ENCODE measurements at places on chromosomes 16 and 17.

DNA sequence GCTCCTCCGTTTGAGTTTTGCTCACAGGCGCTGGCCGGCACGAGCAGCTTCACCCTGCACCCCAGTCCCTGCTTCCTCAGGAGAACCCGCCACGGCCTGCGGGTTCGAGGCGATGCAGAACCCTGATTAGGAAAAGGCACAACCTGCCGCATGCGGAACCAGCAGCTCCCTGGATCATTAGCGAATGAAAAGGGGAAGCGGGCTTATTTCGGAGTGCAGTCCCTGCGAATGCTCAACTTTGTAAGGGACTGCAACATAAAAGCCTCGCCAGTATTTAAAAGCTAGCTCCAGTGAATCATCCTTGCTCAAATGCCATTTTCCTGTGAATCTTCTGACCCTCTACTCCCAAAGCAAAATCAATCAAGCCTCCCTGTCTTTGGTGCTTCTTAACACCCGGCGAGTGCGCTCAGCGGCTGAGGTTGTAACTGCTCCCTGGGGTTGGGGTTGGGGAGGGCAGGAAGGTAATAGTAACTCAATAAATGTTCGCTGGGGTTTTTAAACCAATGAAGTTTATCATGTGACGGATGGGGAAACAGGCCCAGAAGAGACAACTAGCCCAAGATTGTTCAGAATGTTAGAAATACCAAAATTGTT lies 678 bp upstream of the AKAP10 start:
- no peak for DNase-seq

GRCh38 chr16:1080801-1081733 lies 8.5 kb downstream of the SSTR5 start:
- DNase-seq: no peak

DNA sequence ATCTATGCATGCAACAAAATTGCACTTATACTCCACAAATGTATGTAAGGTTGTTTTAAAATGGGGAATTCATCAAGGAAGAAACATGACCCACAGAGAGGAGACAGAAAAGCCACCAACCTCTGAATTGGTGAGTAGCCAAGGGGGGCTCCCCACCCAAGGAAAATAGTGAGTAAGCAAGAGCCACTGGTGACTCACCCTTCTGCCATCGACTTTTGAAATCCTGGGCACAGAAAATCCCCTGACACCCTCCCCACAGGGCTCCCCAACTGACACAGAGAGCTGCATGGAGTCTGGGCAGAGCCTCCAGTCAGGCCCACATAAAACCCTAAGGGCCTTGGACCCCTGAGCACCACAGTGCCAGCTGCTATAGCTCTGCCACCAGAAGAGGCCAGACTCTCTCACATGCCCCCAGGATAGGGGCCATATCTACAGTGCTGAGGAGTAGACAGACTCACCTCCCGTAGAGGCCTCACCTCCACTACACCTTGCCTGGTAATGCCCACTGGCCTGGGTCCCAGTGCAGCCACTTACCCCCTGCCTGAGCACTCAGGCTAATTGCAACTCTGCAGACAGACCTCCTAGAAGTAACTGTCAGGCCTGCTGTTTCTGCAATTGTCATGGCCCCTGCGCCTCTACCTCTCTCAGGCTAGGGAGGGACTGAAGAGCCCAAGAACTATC lies 244.7 kb upstream of the WSB1 start:
- DNase-seq: no peak

DNA sequence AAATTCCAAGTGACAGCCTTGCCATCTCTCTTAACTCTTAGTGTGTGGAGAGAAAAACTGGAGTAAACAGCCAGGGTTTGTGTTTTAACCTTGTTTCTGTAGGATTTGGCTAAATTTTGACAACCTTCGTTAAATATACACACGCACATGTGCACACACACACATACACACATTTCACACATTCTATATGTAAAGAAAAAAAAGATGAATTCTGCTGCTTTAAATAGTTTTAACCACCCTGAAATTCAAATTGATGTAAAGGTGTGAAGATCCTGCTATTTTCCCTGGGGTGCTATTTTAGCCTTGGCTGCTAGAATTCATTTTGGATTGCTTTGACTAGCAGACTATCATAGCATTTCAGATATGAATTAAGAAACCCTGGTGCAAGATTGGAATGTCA lies 191.9 kb downstream of the FTO start:
- no peak for DNase-seq

DNA sequence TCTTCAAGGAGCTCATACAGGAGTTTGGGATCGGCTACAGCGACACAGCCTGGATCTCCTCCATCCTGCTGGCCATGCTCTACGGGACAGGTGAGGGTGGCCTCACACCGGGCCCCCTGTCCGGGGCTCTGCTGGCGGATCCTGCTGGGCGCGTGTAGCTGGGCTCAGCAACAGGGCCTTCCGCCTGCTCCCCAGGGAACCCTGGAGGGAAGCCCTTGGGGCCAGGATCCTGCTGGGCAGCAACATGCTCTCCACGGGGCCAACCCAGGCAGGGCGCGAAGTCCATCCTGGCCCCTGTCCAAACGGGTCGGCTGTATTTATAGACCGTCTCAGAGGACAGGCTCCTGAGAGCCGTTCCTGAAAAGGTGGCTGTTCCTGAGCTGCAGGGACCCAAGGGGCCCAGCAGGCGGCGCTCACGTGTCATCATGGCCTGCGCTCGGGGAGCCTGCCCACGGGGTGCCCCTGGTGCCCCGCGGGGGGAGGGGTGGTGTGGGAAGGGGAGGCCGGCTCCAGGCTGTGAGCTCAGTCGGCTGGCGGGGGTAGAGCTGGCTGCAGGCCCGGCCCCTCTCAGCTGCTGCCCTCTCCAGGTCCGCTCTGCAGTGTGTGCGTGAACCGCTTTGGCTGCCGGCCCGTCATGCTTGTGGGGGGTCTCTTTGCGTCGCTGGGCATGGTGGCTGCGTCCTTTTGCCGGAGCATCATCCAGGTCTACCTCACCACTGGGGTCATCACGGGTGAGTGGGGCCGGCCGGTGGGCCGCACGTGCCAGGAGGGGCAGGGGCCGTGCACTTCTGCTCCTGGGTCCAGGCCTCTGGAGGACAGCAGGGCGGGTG lies 7.5 kb downstream of the SLC16A3 start:
- peak; percentile 83 for DNase-seq

GRCh38 chr17:7611635-7612293 lies 2.9 kb downstream of the FXR2 start:
- DNase-seq: no peak

GRCh38 chr17:73474370-73474988 lies 162.7 kb upstream of the CDC42EP4 start:
- DNase-seq: peak; percentile 61

- DNase-seq: no peak
Measured at GRCh38 chr17:16470265-16470664, 21.7 kb downstream of the LRRC75A start.

DNA sequence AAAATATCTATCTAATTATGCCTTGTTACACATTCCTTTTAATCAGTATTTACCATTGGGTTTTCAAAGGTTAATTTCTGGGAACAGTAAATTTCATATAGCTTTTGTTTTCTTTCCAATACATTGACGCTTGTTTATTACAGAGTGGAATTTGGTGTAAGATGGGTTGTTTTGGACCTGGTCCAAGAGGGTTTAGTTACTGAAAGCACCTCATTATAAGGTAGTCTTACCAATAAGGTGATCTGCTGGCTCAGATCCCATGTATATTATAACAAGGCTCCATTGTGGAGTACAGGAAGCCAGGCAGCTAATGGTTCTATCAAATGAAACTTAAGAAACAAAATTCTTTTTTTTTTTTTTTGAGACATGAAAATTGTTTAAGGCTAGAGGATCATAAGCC lies 87.3 kb upstream of the NACA2 start:
- no peak for DNase-seq

GRCh38 chr16:10511829-10512228 lies 68.6 kb downstream of the EMP2 start:
- DNase-seq: no peak

- DNase-seq: no peak
Measured at GRCh38 chr16:28958216-28958615, 7.5 kb downstream of the NFATC2IP start.

DNA sequence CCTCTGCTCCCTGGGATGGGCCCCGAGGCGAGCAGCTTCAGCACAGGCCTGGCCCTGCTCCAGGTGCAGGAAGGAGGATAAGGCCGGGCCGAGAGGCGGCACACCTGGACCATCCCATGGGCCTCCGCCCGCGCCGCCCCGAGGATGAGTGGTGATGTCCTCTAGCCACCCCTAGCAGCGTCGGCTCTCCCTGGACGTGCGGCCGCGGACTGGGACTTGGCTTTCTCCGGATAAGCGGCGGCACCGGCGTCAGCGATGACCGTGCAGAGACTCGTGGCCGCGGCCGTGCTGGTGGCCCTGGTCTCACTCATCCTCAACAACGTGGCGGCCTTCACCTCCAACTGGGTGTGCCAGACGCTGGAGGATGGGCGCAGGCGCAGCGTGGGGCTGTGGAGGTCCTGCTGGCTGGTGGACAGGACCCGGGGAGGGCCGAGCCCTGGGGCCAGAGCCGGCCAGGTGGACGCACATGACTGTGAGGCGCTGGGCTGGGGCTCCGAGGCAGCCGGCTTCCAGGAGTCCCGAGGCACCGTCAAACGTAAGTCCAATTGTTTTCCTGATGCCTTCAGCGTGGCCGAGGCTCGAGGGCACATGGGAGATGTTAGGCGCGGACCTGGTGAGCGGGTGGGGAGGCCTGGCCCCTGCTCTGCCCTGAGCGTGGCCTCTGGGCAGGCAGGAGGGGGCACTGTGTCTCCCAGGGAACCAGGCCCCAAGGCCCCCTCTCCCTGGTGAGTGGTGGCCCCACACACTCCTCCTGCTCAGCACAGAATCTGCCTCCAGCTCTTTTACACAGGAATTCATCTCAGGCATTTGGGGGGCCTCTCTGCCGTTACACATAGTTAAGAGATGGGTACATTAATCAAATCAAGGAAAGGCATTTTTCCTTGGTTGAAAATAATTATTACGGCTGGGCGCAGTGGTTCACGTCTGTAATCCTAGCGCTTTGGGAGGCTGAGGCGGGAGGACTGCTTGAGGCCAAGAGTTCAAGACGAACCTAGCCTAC lies 855 bp downstream of the TMEM204 start:
- peak; percentile 52 for DNase-seq

GRCh38 chr16:10584981-10585438 lies 4.6 kb upstream of the EMP2 start:
- no peak for DNase-seq

DNA sequence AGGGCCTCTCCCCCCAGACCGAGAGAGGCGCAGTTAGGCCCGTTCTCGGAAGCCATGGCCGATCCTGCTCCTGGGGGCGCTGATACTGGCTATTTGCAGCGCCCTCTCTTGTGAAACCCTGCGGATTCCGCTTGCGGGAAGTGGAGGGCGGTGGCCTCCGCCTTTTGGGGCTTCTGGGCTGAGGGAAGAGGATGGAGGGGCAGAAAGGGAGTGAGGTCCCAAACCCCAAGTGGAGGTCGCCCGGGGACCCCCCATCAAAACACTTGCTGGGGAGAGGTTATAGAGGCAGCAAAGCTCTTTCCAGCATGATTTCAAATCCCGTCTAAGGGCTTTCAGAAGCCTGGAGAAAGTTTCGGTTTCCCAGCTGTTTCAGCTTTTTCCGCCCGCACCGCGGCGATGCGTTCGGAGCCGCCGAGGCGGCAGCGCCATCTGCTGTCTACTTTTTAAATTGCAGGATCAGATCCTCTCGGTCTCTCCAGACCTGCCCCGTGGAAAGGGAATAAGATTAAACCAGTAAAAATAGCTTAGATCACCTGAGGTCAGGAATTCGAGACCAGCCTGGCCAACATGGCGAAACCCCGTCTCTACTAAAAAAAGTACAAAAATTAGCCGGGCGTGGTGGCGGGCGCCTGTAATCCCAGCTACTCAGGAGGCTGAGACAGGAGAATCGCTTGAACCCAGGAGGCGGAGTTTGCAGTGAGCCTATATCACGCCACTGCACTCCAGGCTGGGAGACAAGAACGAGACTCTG lies 15.8 kb downstream of the SNX20 start:
- DNase-seq: peak; percentile 81

- no peak for DNase-seq
Measured at GRCh38 chr16:50523710-50524109, 24.5 kb upstream of the NKD1 start.

GRCh38 chr17:47674499-47674898 lies 19.5 kb upstream of the TBKBP1 start:
- no peak for DNase-seq

DNA sequence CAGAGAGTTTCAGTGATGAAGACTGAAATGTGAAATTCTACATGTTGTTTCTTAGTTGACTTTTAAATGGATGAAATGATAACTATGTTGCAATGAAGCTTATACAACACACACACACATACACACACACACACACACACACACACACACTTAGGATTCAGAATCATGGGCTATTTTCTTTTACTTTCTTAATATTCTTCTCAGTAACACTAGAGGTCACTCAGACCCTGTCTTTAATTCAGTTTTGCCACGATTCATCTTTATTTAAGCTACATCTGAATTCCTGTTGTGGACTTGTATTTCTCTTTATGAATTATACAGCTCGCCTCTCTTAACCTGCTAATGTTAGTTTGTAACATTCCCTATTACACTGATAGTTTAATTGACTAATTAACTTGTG lies 109.6 kb upstream of the GOT2 start:
- DNase-seq: no peak

GRCh38 chr17:31631766-31632165 lies 227.3 kb downstream of the COPRS start:
- DNase-seq: no peak

- no peak for DNase-seq
Measured at GRCh38 chr17:65130832-65131231, 6.3 kb upstream of the RGS9 start.

DNA sequence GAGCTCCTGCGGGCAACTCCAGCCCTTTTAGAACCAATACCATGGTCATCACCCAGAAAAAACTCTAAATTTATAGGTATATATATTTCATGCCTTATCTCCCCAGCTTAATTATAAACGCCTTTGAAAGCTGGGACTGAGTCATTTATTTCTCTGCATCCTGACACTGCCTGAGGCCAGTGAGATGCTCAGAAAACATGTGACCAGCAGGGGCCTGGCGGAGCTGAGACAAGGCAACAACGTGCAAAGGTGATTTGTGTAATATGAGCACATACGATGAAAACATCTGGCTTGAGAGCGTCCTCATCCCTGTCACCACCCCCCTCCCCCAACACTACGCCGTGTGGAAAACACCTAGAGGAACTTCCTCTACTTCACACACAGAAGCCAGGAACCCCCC lies 22.7 kb downstream of the NXN start:
- DNase-seq: no peak

GRCh38 chr16:24850289-24850938 lies 4.7 kb downstream of the SLC5A11 start:
- no peak for DNase-seq

DNA sequence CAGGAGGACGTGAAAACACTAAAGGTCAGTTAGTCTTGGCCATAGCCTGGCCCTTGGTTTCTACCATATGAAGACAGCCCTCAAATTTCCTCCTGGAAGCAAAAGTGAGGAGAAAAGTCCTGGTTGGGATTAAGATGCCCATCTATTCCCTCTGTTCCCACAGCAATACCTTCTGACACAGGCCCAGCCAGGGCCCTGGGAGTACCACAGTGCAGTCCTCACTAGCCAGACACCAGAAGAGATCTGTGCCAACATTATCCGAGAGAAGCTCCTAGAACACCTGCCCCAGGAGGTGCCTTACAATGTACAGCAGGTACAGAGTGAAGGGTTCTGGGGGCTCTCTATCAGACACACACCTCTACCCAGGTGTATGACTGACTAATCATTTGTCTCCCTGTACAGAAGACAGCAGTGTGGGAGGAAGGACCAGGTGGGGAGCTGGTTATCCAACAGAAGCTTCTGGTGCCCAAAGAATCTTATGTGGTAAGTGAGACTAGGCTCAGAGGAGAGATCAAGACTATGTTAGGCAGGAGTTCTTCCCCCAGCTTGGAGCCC lies 4.1 kb downstream of the ERAL1 start:
- DNase-seq: no peak

- no peak for DNase-seq
Measured at GRCh38 chr17:50544516-50544915, 2.5 kb upstream of the SPATA20 start.

Data from left hindlimb (tissue), 1 donor.